ENCODE measurements at places on chromosomes 7 and 10.
A peak's percentile ranks its signal among the peaks of the same experiment; 100 is the strongest.

GRCh38 chr10:110499796-110500514, 2.2 kb downstream of the DUSP5 start:
- peak overlapping the region; percentile 85 for H3K4me3 ChIP-seq
- peaks cover 77% of the 10 kb centered on the region for H3K4me1 ChIP-seq
- H3K27ac ChIP-seq = peak overlapping the region; percentile 94
- DNase-seq = no peak
- no peaks in the 10 kb centered on the region for H3K27me3 ChIP-seq

- peaks cover 43% of the 10 kb centered on the region for H3K4me1 ChIP-seq
- H3K36me3 ChIP-seq = peaks cover 14% of the 10 kb centered on the region
- peak overlapping the region; percentile 51 for H3K27ac ChIP-seq
- H3K4me3 ChIP-seq = peak overlapping the region; percentile 82
- peak; percentile 94 for DNase-seq
Observed at GRCh38 chr10:35640951-35641675, 983 bp downstream of the FZD8 start.

GRCh38 chr10:12177642-12178041, 18.0 kb downstream of the NUDT5 start:
- no peak overlapping the region for H3K4me3 ChIP-seq
- DNase-seq = no peak
- H3K27ac ChIP-seq = no peak overlapping the region

GRCh38 chr7:10463701-10464100, 510.0 kb upstream of the PHF14 start:
- H3K27me3 ChIP-seq = no peaks in the 10 kb centered on the region
- no peaks in the 10 kb centered on the region for H3K36me3 ChIP-seq
- DNase-seq = no peak
- H3K4me1 ChIP-seq = no peaks in the 10 kb centered on the region
- H3K27ac ChIP-seq = no peak overlapping the region

GRCh38 chr7:30466266-30466665, 12.3 kb downstream of the NOD1 start:
- no peaks in the 10 kb centered on the region for H3K27me3 ChIP-seq
- peaks cover 45% of the 10 kb centered on the region for H3K4me1 ChIP-seq
- no peak overlapping the region for H3K4me3 ChIP-seq
- no peaks in the 10 kb centered on the region for H3K36me3 ChIP-seq
- H3K27ac ChIP-seq = no peak overlapping the region

- H3K4me1 ChIP-seq = peaks cover 8% of the 10 kb centered on the region
- no peak overlapping the region for H3K27ac ChIP-seq
Observed at GRCh38 chr7:157670490-157671357, 333.9 kb downstream of the DNAJB6 start.

DNA sequence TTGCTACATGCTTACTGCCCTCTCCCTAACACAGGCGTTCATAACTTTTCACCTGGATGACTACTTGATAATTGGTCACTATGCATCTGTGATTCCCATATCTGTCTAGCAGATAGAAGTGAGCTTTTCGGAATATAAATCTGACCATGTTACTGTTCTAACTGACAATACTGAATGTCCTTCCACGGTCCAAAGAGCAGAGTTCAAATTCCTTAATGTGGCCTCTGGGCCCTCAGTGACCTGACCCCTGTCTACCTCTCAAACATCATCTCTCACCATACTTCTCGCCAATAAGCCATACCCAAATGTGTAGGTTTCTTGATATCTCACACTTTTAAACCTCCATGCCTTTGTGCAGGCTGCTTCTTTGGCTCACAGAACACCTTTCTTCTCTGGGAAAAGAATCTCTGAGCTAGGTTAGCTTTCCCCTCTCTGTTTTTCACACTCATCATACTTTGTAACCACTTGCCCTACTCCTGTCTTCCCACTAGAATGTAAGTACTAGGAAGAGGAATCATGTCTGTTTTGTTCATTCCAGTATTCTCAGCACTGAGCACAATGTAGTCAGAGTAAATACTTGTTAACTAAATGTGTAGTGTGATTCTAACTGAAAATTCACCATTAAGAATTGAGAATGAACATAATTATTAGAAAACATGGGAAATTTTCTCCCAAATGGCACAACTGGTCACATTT, 39.2 kb upstream of the LRRC17 start:
- no peak for DNase-seq
- peaks cover 55% of the 10 kb centered on the region for H3K4me1 ChIP-seq
- no peak overlapping the region for H3K4me3 ChIP-seq
- H3K27me3 ChIP-seq = no peaks in the 10 kb centered on the region

DNA sequence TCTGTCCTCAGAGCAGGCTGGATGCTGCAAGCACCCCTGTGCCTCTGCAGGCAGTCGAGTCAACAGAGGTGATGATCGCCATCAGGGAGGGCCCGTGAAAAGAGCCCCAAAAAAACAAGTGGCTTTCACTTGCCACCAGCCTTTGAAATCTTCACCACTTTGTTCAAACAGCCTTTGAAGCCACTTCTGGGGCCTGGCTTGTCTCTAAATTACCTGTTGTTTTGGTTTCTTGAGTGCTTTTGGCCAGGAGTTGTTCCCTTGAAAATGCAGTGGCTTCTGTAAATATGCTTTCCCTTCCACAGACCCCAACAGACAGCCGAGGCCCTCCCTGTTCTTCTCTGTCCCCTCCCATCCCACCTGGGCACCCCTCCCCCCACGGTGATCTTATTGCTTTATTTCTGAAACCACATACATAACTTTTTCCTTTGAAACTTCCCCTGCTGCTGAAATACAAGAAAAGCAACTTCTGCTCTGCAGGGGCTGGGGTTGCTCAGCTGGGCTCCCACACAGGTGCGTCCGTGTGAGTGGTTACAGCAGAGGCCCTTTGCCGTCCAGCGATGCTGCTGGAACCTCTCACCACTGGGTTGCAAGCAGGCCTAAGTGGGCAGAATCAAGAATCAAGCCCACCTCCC, 283.8 kb upstream of the SHH start:
- DNase-seq = no peak
- H3K27me3 ChIP-seq = no peaks in the 10 kb centered on the region
- no peaks in the 10 kb centered on the region for H3K4me1 ChIP-seq
- H3K27ac ChIP-seq = no peak overlapping the region
- H3K4me3 ChIP-seq = no peak overlapping the region

Measured in chondrocyte (in vitro differentiated cells).